ENCODE measurements at places on chromosomes 3 and 15.

DNA sequence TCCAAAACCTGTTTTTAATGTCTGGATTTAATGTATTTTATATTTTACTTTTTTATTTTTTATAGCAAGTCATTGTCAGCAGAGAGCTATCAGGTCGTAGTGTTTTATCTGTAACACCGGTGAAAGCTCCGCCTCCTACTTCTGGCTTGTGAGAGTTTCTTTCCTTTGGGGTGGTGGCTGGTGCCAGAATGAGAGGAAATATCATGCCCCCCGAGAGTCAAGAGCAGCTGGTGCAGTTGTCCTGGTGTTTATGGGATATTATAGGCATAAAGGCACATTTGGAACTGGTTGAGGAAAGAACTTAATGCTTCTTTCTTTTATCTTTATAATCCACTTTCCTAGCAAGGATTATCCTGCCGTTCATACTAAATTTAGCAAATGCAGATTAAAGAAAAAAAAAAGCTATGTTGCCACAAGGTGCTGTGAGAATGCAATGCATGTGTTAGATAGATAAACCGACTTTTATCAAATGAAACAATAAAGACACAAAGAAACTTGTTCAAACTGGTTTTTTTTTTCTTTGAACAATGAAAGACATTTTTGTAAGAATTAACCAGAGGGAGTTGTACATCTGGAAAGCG lies 260.1 kb upstream of the PLSCR5 start:
- no peak for DNase-seq

DNA sequence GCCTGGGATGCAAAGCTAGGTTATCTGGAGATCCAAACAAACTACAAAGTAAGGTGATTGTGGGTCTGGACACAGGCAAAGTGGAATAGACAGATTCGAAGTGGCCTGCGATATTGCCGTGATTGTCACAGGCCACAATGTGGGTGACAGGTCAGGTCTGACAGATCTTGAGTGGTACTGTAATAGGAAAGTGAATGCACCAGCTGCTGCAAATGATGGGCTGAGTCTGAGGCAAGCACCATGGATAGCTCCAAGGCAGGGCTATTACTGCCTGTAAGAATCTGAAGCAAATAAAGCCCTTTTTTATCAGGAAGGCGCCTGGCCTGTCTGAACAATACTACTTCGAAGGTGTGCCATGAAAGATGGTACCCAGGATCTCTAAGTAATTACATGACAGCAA lies 10.0 kb downstream of the ARMC8 start:
- DNase-seq: no peak

DNA sequence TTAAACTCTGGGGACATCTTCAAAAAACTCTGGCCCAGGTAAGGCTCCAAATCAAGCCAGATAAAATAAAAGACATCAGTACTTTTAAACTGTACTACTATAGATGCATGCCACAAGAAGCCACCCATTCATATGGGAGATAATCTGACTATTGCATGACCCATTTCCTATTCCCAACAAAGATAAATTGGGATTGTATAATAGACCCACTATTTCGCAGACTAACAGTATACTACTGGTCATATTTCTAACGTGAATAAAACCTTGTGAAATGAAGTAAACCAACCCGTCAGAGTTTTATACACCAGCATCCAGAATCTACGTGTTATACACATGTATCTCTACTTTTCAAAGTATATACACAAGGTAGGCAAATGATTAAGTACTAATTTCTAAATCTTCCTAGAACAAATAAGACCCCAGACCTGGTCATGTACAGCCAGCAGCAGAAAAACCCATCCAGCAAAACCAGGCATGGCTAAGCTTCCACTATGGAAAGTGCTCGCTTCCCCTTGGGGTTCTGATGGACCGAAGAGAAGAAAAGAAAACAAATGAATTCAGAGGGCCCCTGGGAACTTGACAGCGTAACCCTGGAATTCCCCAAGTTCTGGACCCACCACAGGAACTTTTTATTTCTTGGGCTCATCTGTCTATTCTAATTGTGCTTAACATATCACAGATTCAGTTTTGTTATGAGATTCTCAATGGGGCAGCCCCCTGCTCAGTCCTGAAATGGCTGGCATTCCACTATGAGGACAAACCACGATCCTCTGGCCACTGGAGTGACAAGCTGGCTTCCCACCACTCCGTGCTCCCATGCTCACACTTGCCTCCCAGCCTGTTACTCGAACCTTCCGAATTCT lies 69.1 kb downstream of the MB21D2 start:
- no peak for DNase-seq

DNA sequence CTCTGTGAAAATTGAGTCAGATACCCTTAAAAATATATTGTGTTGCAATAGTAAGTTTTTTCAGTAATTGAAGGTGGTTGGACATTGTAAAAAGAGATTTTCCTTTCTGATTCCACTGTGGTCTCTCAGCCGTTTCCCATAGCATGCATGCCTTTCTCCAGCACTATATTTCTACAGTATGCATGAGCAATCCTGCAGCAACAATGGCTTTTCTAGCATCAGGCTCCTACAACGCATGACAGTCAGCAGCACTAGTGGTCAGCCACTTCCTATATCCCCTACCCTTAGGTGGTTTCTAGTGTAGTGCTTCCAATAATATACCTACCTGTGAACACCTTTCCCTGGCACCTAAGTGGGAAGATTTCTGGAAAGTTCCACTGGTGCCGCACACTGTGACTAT lies 55.4 kb upstream of the SNRPN start:
- no peak for DNase-seq

DNA sequence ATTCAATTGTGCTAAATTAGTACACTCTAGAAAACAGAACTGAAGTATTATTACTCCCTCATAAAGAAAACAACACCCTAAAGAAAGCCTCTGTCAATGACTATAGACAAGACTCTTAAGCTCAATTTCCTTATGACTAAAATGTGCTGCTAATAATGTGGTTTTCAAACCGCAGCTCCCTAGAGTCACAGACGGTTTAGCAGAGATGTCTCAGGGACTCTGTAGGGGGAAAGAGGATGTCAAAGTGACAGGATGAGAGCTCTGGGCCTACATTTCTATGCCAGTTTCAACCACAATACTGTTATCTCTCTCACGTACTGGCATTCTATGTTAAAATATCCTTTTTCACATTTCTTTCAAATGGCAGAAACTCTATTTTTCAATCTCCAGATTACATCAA lies 37.6 kb upstream of the WDR49 start:
- DNase-seq: peak; percentile 3

DNA sequence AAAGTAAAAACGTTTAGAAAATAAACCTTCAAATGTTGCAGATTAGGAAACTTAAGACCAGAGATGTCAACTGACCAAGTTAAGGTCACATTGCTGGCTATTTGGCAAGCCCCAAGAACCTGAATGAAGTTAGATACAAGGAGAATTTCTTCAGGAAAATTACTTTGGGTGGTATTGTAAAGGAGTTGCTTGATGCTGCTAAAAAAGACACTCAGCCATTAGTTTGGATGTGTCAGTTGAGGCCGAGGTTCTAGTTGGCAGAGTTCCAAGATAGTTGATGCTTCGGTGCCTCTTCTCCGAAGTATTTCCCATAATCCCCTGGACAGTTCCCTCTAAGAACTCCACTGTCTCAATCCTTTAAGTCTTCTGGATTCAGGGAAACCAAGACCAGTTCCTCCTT lies 24.3 kb downstream of the SIAH2 start:
- no peak for DNase-seq

DNA sequence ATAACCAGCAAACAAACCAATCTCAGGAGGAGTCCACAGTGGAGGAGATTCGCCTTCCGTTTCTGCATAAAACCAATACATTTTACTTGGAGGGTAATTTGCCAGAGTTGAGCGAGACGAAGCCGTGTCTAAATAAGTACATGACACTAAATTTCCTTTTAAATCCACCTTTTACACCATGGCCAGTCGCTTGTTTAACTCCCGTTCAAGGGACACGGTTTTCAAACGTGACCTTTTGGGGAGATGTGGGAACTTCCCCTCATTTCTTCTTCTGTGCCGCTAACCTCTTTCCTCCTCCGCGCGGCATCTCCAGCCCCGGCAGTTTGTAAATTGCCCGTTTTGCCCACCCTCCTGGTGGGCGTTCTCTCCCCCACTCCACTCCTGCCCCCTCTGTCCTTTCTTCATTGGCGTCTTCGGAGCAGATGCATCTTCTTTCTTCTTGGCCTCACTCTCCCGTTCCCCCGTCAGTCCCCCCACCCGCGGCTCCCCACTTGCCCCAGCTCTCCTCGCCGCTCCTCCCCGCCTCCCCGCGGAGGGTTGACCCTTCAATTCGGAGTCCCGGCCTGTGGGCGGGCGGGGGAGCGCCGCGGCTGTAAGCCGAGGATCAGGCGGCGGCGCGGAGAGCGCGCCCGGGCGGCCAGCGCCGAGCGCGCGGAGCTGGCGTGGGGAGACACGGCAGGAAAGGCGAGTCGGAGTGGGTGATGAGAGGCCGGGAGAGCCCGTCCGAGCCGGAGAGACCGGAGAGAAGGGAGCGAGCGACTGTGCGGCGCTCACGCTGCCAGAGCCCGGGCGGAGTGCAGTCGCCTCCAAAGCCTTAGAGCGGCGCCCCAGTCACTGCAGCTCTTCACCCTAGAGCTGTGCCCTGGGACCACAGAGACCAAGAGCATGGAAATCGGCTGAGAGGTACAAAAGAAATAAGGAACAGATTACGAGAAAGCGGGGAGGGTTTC lies at the start of gene NLGN1:
Gene NLGN1, plus strand, starts transcription at position 584 of the 950 bp plus-strand sequence.
- DNase-seq: no peak

DNA sequence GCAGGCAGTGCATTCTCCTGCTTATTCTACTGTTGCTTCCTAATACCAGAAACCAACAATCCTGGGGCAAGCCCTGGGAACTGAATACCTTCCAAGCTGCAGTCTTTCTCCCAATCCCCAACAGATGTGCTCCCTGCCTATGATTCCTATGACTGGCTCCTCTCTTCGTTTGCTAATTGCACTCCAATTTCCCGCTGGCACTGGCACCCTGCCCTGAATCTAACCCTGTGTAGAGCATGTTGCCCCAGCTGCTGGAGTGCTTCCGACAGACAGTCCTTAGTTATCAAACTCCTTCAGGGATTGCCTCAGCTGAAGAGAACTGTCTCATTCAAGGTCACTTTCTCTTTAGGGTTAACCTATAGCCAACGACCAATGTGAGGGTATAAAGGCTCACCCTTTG lies 214.1 kb downstream of the NECTIN3 start:
- no peak for DNase-seq

- DNase-seq: no peak
These were observed 2.1 kb downstream of the OPA1 start for GRCh38 chr3:193594946-193595689.

DNA sequence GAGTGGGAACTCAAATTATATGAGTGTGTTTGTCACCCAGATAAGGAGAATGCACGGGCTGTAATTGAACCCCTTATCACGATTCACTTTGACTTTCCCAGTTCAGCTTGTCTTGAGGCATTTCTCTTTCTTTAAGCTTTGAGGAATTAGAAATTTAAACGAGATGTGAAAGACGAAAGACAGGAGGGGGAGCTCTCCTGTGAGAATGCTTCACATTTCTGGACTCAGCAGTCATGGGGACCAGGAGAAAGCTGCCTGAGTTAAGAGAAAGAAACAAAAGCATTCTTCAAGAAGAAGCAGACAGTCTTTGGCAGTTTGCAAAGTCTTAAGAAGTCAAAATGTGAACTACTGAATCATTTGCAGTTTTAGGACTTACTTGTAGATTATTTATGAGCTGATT lies 205.6 kb downstream of the NECTIN3 start:
- no peak for DNase-seq

GRCh38 chr3:100970477-100970990 lies 22.7 kb downstream of the ABI3BP start:
- no peak for DNase-seq

- DNase-seq: no peak
These were observed 125.0 kb downstream of the CHSY1 start for GRCh38 chr15:101126618-101127505.

DNA sequence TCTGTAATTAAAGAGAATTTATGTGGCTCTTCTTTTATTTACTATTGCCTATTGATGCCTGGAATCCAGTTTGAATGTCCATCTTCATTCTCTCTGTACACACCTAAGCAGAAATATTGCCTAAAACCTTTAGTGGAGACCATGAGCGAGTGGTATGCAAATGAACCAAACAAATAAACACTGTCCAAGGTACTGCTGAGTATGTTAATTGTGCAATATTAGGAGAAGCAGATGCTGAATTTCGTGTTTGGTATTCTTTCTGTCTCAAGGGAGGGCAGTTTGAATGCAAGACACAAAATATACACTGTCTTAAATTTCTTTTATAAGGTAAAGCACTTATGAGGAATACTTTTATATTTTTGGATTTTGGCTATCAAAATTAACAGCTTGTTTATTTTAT lies 440.9 kb downstream of the RBMS3 start:
- no peak for DNase-seq

DNA sequence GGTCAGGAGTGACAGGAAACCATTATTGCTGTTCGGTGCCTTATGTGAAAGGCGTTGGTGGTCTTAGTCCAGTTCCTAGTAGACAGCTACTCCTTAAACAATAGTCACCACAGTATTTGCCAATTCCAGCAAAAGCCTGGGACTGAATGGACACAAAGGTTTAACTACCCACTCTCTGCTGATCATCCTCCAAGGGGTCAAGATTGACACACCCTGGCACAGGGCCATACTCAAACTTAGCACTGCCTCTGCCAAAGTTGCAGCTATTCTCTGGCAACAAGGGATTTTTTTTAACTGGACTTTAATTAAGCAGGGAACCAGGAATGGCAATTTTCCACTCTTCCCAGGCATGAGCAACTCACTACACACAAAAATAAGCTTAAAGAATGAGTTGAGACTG lies 193.9 kb downstream of the NLGN1 start:
- no peak for DNase-seq

DNA sequence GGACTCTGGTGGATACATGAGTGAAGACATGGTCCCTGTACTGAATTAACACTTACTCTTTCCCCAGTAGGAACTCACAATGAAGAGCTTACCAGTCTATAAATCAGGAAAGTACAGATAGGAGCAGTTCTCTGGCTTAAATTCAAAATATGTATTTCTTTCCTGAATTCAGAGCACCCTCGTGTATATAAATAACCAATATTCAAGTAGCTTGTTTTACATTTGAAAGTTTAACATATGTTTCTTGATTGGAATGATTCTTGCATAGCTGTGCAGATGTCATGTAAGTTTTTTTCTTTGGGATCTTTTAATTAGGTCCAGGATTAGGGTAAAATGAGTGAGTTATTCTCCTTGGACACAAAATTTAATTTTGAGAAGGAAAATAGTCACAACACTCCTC lies 14.8 kb upstream of the TMPRSS7 start:
- DNase-seq: no peak

DNA sequence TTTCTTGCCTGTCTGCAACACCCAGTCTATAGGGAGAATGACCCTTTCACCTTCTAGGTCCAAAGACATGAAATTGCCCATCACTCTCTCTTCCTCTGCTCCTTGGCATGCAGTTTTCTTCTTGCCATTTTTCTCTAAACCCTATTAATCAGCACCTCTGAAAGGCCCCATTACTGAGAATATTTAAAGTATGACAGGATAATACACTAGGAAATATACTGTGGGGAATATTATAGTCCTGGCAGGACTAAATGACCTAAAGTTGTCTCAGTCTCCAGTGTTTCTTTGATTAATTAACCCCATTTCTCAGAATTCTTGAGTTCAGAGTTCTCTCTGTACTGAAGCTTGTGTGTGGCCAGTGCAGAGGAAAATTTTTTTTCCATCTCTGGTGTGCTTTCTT lies 730.7 kb downstream of the AGBL1 start:
- DNase-seq: no peak

GRCh38 chr3:16318176-16318575 lies 53.2 kb downstream of the OXNAD1 start:
- no peak for DNase-seq
